CD4-positive, alpha-beta T cell treated with Interleukin-17A for 1 hour (primary cell): ENCODE measurements at places on chromosomes 12 and 14.

DNA sequence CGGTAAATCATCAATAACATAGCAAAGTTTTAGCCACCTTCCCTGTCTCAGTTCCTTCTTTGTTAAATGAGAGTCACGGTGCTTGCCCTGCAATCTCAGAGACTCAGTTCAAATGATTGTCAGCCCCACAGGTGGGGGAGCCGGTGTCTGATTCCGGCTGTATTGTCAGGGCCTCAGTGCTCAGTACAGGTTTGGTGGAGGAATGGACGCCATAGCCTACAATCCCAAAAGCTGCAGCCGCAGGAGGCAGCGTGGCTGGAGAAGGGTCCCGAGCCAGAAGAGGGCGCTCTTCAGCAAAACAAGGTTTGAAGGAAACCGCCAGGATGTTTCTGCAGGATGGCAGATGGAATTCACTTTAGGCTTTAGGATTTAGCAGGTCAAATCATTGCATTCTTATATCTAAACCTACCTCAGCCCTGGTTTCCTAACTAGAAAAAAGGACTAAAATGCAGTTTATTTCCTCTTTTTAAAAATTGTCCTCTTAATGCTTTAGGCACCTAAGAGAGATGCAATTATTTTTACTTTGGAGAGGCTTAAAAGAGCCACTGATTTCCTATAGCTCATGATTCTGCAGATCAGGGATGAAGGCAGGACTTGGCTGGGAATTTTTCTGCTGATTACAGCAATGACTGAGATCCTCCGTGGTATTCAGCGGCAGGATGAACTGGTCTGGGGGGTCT, 29.2 kb downstream of the FOS start:
- peak; percentile 71 for DNase-seq

GRCh38 chr14:51368721-51369163, 128.7 kb downstream of the TMX1 start:
- DNase-seq = no peak

- no peak for DNase-seq
These were observed 18.7 kb upstream of the CCDC91 start for GRCh38 chr12:28171356-28172060.

DNA sequence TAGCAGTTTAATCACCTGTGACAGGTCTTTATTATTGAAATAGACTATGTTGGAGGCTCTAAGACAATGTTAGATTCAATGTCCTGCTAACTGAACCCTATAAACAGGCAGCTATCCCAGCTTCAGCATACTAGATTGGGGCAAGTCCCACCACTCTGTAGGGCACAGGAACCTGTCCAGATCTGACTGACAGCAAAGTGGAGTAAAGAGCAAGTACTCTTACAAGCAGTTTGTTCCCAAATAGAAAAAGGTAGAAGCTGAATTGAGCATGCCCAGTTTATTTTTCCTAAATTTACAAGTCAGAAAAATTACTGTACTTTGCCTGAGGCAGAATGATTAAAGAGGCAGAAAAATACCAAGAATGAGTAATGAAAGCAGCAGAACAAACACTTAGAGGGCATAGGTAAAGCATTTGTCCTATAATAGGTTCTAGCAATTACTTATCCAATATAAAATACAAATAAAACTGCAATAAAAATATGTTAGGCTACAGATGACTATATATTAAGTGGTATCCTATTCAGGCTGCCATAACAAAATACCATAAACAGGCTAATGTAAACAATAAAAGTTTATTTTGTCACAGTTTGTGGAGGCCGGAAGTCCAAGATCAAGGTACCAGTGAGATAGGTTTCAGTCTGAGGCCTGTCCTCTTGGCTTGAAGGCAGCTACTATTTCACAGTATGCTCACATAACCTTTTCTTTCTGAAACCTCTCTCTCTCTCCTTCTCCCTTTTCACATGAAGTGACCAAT, 868.2 kb downstream of the C12orf50 start:
- no peak for DNase-seq

- DNase-seq = peak; percentile 8
These were observed 32.1 kb downstream of the TECPR2 start for GRCh38 chr14:102394717-102395375.

DNA sequence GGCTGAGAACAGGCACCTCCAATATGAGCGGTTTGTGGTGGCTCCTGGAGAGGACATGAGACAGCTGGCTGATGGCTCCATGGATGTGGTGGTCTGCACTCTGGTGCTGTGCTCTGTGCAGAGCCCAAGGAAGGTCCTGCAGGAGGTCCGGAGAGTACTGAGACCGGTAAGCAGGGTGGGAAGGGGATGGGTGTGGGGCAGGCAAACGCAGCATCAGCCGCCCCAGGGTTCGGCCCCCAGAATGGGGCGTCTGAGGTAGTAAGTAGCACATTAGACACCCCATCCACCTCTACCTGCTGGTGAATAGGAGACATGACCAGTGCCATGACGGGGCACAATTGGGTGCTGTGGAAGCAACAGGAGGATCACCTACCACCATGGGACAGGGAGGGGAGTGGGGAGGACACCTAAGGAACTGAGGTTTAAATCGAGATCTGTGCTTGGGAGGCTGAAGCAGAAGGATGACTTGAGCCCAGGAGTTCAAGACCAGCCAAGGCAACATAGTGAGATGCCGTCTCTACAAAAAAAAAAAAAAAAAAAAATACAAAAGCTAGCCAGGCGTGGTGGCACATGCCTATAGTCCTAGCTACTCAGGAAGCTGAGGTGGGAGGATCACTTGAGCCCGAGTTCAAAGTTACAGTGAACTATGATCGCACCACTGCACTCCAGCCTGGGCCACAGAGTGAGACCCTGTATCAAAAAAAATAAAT, 25.5 kb downstream of the ITGA7 start:
- DNase-seq = no peak

DNA sequence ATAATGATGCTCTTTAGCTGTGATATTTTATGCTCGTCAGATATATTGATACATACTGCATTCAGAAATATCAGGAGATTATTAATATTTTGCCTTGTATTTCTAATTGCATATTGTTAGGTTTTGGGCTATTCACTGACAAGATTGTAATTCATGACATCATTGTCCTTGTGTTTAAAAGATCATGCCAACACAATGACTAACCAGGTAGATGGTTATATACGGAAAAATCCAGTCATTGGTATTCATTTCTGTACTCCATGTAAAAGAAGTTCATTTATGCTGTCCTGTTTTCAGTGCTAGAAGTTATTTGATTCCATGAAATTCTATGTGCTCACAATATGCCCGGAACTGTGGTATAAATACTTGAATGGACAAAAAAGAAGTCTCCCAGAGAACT, 107.5 kb downstream of the KITLG start:
- no peak for DNase-seq

- DNase-seq = peak; percentile 87
These were observed 685 bp upstream of the CDH24 start for GRCh38 chr14:23057757-23058653.

GRCh38 chr12:65853489-65854157, 29.3 kb downstream of the HMGA2 start:
- no peak for DNase-seq

- peak; percentile 31 for DNase-seq
These were observed 40.9 kb upstream of the CAPRIN2 start for GRCh38 chr12:30795410-30796312.
